ENCODE measurements at places on chromosomes 12 and 14. TPM values are rescaled to one million over a fixed set of nuclear protein-coding genes. Genes with fewer than 3 reads are reported as not detected.

- no peak for DNase-seq
Measured at GRCh38 chr12:91331371-91331770, 148.8 kb upstream of the DCN start.

Gene SLC38A1
- total RNA-seq = 253 TPM

DNA sequence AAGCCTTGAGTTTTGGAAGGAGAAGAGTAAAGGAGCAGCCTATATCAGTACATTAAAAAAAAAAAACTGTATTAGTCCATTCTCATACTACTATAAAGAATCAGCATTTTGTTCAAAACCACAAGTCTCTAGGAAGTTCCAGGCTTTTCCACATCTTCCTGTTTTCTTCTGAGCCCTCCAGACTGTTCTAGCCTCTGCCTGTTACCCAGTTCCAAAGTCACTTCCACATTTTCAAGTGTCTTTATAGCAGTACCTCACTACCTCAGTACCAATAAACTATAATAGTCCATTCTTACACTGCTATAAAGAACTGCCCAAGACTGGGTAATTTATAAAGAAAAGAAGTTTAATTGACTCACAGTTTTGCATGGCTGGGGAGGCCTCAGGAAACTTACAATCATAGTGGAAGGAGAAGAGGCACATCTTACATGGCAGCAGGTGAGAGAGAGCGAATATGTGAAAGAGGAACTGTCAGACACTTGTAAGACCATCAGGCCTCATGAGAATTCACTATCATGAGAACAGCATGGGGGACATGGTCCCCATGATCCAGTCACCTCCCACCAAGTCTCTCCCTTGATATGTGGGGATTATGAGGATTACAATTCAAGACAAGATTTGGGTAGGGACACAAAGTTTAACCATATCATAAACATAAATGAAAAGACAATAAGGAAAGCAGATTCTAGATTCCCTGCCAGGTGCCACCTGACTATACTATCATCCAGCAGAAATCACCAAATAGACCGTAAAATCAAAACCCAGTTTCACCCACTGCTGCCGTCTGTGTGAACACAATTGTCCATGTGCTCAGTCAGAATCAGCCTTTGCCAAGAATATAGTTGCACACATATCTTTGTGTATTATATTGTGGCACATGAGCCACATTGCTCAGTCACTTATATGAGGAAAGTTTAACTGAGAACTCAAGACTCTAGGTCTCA, 27.8 kb downstream of the TOGARAM1 start:
- DNase-seq = no peak

DNA sequence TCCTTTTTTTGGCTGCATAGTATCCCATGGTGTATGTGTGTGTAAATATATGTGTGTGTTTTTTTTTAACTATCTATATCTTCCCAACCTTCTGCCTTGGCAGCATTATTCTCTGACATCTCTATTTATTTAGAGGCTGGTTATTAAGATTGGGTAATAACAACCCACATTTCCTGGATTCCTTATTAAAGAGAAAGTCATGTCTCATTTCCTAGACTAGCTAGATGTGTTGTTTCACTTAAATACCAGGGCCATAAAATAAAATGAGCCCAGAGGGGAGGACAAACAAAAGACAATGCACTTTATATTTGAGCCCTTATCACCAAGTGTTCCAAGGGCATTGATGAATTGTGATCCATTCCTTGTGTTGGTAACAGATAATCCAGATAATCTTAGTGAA, 169.1 kb downstream of the SLC5A8 start:
- no peak for DNase-seq

GRCh38 chr14:39957987-39958386, 525.8 kb upstream of the FBXO33 start:
- DNase-seq = no peak

Gene TAS2R30
- total RNA-seq = 1.0 TPM

DNA sequence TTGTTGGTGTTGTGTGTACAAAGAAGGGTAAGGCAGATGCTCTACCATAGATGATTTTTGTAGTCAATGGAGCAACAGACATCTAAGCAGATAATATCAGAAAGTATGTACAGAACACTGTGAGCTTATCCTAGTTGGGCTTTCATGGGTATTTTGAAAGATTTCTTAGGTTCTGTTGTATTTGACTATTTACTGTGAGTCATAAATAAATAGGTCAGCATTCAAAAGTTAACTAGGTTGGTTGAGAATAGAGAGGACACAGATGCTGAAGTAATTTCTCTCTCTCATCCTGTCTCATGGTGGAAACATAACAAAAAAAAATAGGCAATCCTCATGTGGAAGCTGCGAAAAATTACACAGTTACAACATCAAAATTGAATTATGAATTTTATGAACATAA, 413.5 kb downstream of the CCDC91 start:
- no peak for DNase-seq

DNA sequence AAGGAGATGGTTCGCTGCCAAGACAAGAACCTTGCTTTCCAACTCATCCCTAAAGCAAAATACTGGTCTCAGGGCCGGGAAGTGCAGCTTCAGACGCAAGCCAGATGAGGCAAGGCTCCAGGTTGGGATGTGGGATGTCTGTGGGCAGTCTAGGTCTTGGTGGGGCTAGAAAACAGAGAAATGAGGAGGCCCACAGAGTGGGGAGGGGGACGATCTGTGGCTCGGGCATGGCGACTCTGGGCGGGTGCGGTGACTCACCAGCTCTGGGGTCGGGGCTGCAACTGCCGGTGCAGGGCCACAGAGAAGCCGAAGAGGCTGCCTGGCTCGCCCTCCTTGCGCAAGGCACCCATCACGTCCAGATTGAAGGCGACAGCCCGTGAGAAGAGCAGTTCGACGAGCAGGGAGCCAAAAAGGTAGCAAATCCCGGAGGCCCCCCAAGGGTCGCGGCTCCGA, 459 bp downstream of the ITGA7 start:
- DNase-seq = peak; percentile 81
